ENCODE measurements at places on chromosomes 4 and X.

DNA sequence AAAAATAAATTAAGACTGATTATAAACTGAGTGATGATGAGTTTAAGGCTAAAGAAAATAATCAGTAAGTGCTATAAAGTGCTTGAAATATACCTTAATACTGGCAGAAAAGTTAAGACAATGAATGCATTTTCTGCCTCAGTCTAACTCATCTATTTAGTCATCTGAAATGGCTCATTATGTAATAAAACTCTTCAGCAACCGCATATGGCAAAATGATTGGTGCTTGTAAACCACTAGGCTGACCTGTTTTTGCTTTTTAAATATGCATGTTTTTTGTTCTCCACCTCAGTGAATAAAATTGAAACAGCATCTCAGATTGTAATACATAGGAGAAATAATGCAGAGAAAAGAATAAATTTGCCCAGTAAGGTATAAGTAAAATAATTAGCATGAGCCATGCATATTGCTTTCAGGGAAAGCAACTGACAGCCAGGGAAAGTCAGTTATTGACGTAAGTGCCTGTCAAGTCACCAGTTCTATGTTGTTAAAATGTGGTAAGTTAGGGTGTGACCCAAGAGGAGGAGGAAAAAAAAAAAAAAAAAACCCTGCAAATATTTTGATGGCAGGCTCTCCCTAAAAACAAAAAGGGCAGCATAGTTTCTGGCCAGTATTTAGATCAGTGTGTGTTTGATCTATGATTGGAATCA, 167.5 kb downstream of the PALLD start:
- no peak for DNase-seq

DNA sequence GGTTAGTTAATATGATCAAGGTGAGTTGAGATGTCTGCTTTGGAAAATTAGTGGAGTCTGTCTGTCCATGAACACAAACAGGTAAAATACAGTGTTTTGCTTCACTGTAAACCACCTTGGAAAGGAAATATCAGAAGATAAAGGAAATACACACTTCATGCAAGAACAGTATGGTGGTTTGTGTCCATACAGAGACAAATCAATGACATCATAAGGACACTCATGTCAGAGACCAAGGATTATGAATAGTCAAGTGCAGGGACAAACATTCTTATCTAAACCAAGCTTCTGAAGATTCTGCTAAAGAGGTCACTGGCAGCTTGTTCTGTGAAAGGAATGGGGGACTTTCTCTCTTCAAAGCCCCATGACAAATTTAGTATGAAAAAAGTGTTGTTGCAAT, 322.9 kb upstream of the F9 start:
- DNase-seq = no peak

DNA sequence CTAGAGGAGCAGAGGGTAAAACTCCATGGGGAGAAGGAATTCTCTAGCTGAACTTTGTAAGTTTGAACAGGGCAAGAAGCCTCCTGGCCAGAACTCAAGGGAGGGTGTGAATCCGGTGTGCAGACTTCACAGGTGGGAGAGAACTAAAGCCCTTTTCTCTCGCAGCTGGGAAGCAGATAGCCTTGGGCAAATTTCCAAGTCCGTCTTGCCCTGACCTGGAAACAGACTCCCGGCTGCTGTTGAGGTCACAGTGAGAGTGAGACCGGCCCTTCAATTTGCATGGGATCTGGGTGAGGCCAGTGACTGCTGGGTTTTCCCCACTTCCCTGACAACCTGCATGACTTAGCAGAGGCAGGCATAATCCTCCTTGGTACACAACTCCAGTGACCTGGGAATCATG, 94.5 kb upstream of the ZNF827 start:
- no peak for DNase-seq

DNA sequence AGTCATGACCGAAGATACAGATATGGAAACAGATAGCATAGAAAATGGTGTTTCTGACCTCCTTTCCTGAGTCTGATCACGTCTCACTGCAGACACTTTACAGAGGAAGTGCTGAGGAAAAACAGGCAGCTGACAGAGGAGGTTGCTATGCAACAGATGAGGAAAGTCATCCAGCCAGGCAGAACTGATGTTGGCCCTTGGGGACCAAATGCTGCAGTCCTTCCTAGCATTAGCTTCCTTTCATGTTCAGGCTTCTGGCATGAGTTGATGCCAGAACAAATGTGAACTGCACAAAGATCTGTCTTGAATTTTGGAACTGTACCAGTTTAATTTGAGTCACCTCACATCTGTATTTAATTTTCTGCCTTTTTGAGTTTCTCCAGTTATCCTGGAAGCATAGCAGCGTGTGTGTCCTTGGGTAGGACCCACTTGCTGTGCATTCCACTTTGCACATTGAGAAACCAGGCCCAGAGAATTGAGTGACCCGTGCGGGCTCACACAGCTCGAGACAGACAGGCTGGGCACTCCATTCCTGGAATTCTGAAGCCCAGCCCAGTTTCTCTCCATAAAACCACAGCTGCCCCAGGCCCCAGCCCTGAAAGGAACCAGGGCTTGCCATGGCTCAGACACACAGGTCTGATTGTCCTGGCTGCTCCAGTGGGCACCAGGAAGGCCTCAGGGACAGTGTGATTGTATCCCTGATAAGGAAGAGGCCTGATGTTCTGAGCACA, 1.4 kb upstream of the MAGED1 start:
- DNase-seq = peak; percentile 84

DNA sequence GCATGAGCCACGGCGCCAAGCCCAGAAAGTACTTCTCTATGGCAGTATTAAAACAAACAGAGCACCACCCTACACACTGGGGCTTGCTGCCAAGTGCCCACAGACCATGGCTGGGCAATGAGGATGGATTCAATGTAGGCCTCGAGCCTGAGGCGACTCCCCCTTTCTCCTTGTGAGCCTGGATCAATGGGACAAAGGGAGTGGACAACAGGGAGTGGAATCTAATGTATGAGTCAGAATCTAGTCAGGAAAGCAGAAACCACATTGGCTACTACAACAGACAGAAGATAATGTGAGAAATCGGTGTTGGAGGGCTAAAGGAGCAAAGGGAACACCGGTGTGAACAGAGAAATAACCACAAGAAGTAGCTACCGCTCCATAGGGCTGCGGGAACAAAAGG, 37.7 kb upstream of the OCIAD2 start:
- DNase-seq = no peak

GRCh38 chr4:79445371-79445781, 37.3 kb upstream of the GK2 start:
- DNase-seq = no peak

GRCh38 chr4:7193030-7193958, 956 bp downstream of the SORCS2 start:
- no peak for DNase-seq

GRCh38 chrX:31224381-31225012, 152.7 kb upstream of the FTHL17 start:
- no peak for DNase-seq

- DNase-seq = no peak
These were observed 46.5 kb downstream of the ADGRG2 start for GRCh38 chrX:19075754-19076153.

- no peak for DNase-seq
These were observed 28.5 kb upstream of the CRMP1 start for GRCh38 chr4:5921101-5921980.

DNA sequence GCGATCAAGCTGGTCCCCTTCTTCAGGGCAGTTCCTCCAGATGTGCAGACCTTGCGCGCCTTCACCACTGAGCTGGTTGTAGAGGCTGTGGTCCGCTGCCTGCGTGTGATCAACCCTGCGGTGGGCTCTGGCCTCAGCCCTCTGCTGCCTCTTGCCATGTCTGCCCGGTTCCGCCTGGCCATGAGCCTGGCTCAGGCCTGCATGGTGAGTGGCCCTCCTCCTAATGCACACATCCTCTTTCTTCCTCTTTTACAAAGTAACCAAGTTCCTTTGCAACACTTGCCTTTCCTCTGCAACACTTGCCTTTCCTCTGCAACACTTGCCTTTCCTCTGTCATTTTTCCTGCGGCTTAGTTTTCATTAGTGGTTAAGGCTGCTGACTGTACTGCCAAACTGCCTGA, 1.8 kb downstream of the CCDC22 start:
- DNase-seq = no peak
